ENCODE measurements at places on chromosomes 11 and 22.
A peak's percentile ranks its signal among the peaks of the same experiment; 100 is the strongest.

DNA sequence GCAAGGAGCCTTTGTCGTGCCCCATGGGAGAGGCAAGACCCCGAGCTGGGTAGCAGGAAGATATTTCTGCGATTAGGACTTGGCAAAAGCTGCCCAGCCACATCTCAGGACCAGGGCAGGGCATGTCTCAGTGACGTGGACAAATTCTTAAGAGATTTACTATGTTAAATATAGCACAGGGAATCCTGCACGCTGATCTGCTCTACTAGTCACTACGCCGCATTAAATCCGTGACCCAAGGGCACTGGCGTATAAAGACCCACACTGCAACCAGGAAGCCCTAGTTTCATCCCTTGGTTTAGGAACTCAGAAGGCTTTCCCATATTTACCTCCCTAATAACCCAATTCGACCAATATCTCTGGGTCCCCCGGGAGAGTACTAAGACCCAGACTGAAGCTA is 35.1 kb downstream of the AP1B1 start:
- no peak for DNase-seq

DNA sequence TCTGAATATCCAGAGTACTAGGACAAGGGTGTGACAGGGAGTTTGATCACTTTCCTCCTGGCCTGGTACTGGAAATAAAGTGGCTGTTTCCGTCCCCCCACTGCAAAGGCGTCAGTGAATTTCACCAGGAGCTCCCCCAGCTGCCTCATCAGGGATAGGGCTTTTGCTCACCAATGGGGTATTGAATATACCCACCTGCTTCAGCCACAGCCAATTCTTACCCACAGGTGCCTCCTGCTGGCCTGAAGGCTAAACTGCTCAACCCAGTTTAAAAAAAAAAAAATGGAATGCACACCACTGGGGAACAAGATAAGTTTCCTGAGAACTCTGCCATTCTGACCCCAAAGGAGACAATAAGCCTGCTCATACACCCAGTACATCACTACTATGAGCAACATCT is 65.3 kb upstream of the MS4A8 start:
- DNase-seq: peak; percentile 1

DNA sequence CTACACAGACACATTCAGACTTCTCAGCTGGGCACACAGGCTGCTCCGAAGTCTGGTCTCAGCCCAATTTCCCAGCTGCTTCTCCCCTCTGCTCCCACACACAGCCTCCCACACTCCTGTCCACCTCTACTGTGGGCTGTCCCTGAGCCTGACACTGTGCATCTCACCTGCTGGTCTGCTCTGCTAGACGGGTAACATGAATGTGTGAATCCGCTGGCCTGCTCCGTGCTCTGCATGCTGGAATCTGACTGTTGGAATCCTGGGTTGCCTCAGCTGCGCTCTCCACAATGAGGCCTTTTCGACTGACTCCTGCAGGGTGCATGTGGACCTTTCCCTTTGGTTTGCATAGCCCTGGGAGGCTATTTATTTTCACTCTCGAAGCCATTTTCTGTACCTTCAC is 489.5 kb upstream of the B3GAT1 start:
- DNase-seq: no peak

DNA sequence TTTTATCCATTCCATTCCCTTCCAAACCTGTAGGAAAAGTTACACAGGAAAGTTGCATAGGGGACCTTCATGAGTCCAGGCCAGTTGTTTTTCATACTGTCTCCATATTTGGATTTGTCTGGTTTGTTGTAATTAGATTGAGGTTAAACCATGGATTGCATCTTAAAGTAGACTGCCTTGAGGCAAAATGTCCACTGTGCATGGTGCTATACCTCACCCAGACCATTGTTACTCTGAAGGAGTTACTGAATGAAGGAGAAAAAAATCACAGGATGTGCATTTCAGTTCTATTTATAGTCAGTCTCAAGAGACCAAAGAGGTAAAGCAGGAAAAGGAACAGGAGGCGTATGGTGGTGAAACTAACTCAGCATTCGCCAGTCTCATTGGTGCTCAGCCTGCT is 29.6 kb upstream of the L3MBTL2 start:
- no peak for DNase-seq

GRCh38 chr11:80841675-80842074 is 1400.8 kb upstream of the TENM4 start:
- no peak for DNase-seq

GRCh38 chr11:18600915-18601569 is 1.5 kb downstream of the MISFA start:
- DNase-seq: no peak

DNA sequence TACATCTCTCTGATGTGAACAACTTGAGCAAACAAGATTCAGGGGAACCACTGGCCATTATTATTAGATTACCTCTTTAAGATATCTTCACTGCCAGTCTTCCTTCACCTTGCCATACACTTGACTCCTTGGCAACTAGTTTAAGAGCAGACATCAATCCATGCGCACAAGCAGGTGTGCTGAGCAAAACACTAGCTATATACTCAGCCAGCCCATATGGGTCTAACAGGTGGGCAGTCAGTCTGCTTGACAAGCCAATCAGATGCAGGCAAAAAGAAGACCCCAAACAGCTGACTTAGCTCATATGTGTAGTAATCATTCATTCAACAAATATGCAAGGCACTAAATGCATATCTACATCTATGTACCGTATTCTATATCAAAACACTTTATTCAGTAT is 101.2 kb downstream of the SIK3 start:
- DNase-seq: no peak

Data from ELR (cell line).